ENCODE measurements at places on chromosomes 4 and X.
A peak's percentile ranks its signal among the peaks of the same experiment; 100 is the strongest.

GRCh38 chr4:121226362-121226761, 62.2 kb upstream of the TNIP3 start:
- DNase-seq, result no peak

DNA sequence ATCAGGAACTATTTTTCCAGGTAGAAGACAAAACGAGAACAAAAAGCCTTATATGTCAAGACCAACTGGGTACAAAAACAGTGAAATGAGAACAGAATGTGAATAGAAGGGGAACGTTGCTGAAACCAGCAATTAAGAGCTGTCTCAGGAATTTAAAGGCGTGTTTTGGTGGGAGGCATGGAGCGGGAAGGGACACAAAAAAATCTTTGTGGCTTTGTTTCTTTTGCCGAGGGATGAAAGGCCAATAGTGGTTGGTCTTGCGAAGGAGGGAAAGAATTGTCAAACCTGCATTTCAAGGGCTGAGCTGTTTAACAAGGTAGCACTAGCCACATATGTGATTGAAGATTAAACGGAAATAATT, 103.8 kb downstream of the USP46 start:
- no peak for DNase-seq

- no peak for DNase-seq
These were observed 75.7 kb downstream of the RBM47 start for GRCh38 chr4:40553995-40554394.

- DNase-seq, result peak; percentile 66
These were observed 30.1 kb downstream of the NOP14 start for GRCh38 chr4:2932951-2933565.

GRCh38 chr4:45831692-45832091, 292.2 kb downstream of the GABRG1 start:
- DNase-seq, result no peak

DNA sequence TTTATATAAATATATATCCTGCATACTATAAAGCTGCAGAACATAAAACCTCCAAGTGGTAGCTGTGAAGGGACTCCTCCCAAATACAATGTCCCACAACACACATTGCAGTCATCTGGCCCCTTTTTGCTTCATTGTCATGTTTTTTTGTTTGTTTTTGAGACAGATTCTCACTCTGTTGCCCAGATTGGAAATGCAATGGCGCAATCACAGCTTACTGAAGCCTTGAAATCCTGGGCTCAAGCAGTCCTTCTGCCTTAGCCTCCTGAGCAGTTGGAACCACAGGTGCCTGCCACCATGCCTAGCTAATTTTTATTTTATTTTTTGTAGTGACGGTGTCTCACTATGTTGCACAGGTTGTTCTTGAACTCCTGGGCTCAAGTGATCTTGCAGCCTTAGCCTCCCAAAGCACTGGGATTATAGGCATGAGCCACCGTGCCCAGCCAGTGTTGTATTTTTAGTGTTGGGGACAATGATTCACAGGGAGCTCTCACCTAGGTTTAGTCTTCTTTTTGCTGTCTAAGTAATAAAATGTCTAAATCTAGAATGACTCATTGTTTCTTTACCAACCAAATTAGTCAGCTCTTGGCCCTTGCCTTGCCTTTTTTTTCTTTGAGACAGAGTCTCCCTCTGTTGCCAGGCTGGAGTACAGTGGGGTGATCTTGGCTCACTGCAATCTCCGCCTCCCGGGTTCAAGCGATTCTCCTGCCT, 24.0 kb upstream of the XIAP start:
- DNase-seq, result no peak

GRCh38 chr4:80989921-80990544, 40.5 kb upstream of the BMP3 start:
- no peak for DNase-seq

- no peak for DNase-seq
These were observed 39.9 kb upstream of the NFXL1 start for GRCh38 chr4:47954245-47954644.

- no peak for DNase-seq
These were observed 51.1 kb downstream of the SCML1 start for GRCh38 chrX:17788439-17788838.

GRCh38 chr4:141797966-141798365, 161.6 kb downstream of the IL15 start:
- DNase-seq, result no peak

DNA sequence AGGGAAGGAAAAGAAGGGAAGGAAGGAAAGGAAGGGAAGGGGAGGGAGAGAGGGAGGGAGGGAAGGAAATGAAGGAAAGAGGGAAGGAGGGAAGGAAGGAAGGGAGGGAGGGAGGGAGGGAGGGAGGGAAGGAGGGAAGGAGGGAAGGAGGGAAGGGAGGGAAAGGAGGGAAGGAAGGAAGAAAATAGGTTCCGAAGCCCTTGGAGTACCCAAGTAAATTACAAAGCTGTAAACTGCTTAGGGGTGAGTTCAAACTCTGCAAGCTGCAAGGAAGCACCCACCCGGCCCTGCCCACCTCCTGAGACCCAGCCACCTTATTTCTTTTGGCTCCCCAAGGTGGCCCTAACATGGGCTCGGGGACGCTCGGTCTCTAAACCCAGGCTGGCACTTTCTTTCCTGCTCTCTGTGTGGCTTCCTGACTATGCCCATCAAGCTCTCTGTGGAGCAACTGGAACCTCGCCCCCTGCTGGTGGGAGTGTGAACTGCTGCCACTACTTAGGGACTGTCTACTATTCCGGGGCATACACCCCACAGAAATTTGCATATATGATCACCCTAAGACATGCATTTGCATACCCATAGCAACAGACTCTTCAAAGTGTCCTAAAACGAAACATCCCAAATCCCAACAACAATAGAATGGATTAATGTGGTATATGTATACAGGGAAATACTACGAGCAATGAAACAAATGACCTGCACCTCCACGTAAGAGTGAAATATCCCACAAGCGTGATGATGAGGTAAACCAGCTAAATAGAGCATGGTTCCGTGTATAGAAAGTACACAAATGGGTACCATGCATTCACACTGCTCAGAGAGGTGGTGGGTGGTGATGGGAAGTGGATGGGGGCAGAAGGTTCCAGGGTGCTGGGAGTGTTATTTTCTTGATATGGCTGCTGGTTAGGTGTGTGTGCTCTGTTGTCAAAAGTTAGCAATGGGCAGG, 151.7 kb upstream of the TBL1X start:
- no peak for DNase-seq

DNA sequence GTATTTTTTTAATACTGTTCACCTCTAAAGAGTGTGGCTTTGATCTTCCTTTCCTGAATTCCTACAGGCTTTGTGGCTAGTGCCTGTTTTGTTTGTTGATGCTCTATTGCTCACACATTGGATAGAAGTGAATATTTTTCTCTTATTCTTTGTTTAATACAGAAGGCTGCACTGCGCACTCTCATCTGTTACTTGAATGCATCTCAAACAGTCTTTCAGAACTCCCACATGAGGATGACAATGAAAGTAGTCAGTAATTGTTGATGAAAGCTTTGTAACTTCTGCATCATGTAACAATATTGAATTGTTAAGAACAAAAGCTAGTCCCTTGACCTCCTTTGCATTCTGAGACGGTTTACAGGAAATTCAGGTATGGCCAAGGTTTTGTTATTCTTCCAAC, 29.1 kb upstream of the GALNT7 start:
- no peak for DNase-seq

DNA sequence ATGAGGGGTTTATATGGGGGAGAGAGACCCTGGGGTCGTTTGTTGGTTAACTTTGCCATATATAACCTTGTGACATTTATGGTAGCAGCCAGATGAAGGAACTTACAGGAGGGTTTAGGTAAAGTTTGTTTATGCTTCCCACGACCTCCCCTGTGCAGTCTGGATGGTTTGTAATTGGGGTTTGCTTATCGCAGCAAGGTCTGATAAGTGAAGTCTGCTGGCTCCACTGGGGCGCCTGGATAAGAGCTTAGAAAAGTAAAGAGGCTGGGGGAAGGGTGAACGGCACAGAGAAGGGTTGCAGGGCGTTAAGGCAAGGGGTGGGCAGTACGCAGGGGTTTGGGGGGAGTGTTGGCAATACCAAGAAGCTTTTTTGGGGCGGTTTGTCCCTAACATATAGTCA, 98.7 kb downstream of the KDM6A start:
- DNase-seq, result no peak

GRCh38 chr4:167230744-167231143, 3.5 kb downstream of the SPOCK3 start:
- no peak for DNase-seq

- DNase-seq, result no peak
These were observed 5.0 kb downstream of the F8A1 start for GRCh38 chrX:154890990-154891639.

GRCh38 chrX:66632981-66633380, 5.9 kb downstream of the EDA2R start:
- no peak for DNase-seq

DNA sequence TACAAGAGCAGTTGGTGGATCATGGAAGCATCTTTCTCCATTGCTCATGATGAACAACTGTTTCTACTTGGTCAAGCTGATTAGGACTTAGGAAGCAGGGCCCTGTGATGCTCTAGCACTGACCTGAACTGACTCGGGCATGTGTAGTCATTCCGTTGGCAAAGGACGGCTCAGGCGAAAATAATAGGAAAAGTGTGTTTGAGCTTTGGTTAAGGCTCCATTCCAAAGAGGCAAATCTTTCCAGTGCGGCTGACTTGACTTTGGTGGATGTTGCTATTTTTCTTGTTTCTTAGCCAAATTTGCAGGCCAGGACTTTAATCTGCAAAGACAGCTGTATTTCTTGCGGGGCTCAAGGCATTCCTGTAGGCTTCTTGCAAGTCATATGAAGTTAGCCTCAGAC, 39.5 kb downstream of the ZNF518B start:
- no peak for DNase-seq

DNA sequence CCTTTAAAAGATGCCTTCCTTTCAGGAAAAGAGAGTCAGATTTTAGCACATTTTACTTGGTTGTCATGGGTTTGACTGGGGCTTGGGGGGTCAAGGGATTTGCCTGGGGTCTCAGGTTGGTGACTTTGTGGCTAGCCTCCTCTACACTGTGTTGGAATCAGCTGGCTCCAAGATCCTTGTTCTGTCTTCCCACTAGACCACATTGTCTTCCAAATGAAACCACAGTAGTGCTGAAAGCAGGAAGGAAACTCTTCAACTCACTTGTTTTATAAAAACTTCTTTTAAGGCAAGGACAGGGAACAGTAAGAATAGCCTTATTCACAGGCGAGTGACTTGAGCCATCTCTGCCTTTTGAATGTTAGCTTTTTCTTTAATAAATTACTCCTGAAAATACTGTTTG, 37.0 kb upstream of the OTUD4 start:
- no peak for DNase-seq

DNA sequence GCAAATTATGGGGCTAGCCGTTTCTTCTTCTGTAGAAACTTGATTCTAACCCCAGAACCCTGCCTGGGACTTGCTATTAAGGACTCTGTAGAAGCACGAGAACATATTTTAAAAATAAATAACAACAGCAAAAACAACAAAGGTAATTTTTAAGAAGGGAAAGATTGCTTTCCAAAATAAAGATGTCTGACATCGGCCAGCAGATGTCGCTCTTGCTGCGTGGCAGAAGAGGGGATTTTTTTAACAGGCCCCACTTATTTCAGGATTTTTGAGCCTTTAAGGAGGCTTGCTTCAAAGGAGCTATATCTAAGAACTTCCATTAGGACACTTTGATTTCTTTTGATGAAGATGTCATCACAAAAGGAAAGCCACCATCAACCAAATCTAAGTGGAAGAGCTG, 62.8 kb upstream of the EGFL6 start:
- DNase-seq, result no peak

GRCh38 chrX:123822965-123823364, 36.9 kb upstream of the XIAP start:
- DNase-seq, result no peak

GRCh38 chrX:123626962-123627361, 105.9 kb downstream of the THOC2 start:
- no peak for DNase-seq

- DNase-seq, result no peak
These were observed 87.0 kb downstream of the ANXA3 start for GRCh38 chr4:78638337-78639172.

- no peak for DNase-seq
These were observed 4.0 kb downstream of the LRPAP1 start for GRCh38 chr4:3527914-3528876.

DNA sequence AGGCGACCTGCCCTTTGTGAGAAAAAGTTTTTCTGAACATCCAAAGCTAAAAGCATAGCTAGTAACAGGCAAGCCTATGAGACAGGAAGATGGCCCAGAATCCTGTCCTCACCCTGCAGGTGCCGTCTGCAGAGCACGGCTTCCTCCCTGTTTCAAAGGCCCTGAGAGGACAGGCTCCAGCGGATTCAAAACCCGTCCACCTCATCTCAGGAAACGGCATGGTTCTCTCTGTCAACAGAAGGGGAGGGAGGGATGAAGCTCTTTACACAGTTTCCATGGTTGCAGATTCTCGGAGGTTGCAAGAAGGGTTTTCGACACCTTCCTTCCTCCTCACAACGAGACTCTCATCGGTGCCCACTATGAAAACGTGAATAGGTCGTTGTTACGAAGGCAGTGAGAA, 8.3 kb downstream of the PPP2R3B start:
- no peak for DNase-seq

DNA sequence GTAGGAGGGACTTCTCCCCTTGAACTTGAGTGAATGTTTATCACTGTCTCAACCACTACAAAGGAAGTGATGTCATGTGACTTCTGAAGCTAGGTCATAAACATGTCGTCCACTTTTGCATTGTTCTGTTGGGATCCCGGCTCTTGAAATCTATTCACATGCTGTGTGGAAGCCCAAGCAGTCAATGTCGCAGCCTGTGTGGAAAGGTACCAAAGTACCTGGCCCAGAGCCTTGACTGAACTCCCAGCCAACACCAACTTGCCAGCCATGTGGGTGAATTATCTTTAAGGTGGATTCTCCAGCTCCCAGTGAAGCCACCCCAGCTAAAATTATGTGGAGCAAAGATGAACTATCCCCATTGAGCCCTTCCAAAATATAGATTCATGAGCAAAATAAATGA, 85.0 kb upstream of the USP38 start:
- DNase-seq, result no peak

DNA sequence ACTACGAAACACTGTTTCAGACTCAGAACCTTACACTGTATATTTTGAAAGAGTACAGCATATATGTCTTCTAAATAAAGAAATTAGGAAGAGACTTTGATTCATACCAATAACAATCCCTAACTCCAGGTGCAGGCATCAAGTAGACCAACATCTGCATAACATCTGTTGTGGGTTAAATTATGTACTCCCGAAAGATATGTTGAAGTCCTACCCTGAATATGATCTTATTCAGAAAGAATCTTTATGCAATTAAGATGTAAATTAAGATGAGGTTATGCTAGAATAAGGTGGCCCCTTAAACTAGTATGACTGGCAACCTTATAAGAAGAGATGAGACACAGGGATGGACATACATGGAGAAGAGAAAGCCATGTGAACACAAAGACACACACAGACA, 117.9 kb downstream of the INPP4B start:
- DNase-seq, result no peak

DNA sequence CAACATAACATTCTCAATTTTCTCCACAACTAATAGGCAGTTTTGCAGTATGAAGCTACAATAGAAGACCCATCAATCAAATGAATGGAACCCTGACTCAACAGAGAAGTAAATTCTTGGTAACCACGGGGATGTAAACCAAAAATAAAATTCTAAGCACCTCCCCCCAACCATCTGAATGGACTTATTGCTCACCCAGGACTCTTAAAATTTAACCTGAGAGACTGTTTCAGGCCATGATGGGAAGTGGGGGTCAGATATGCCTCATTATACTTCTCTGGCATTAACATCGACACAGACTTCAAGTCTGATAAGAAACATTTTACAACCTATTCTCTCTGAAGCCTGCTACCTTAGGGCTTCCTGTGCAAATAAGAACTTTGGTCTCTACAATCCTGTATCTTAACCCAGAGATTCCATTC, 620.9 kb downstream of the TLL1 start:
- no peak for DNase-seq

GRCh38 chr4:7217474-7218321, 25.4 kb downstream of the SORCS2 start:
- no peak for DNase-seq
